ENCODE measurements at places on chromosomes 5 and 9.

DNA sequence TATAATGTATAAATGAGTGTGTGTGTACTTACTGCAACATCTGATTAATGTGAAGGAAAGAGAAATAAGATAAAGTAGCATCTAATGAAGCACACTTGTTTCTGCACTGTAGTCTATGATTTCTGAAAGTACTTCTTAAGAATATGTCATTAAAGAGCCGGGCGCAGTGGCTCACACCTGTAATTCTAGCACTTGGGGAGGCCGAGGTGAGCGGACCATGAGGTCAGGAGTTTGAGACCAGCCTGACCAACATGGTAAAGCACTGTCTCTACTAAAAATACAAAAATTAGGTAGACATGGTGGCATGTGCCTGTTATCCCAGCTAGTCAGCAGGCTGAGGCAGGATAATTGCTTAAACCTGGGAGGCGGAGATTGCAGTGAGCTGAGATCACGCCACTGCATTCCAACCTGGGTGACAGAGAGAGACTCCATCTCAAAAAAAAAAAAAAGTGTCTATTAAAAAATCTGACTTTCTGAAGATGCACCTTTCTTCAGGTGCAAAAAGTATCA, 556.9 kb downstream of the PTPRD start:
- DNase-seq, result no peak

- no peak for DNase-seq
Measured at GRCh38 chr9:13088720-13089427, 190.6 kb downstream of the MPDZ start.

DNA sequence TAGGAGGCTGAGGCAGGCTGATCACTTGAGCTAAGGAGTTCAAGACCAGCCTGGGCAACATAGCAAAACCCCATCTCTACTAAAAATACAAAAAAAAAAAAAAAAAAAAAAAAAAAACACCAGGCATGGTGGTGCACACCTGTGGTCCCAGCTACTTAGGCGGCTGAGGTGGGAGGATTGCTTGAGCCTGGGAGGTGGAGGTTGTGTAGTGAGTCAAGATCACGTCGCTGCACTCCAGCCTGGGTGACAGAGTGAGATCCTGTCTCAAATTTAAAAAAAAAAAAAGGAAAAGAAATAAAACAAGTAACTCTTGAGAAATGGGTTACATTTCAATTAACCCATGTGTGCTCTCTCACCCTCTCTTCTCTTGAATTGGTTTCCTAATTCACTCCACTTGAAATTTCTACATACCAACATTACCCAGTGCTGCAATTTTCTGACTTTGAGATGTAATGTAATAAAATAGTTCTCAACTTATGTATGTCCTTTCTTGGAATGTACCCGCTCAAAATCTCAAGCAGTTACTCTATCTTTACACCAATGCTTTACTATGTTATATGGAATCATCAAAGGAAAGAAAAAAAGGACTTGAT, 35.8 kb downstream of the TMEM245 start:
- no peak for DNase-seq

DNA sequence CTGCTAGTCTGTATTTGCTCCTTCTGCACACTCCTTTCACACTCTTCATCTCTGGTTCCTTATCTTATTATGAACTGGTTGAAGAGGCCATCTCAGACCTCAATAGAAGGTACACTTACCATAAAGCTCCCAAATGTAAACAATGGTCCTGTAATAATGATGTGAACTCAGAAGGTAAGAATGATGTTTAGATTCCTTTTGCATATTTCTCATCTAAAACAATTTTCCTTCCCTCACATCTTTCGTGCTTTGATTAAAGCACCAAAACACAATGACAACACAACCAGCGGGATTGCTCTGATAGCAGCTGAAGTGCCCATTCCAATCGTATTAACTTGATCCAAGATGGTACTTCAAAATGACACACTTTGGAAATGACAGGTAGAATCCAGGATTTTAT, 34.3 kb downstream of the NFIB start:
- no peak for DNase-seq

Data from stimulated activated CD4-positive, alpha-beta T cell treated with anti-CD3 and anti-CD28 coated beads, Interleukin-2, amount 100 ng/mL, for 24 hours (primary cell).